SK-MEL-5 (cell line): ENCODE measurements at places on chromosomes 3 and 15. TPM values are rescaled to one million over a fixed set of nuclear protein-coding genes. Genes with fewer than 3 reads are reported as not detected.
A peak's percentile ranks its signal among the peaks of the same experiment; 100 is the strongest.

DNA sequence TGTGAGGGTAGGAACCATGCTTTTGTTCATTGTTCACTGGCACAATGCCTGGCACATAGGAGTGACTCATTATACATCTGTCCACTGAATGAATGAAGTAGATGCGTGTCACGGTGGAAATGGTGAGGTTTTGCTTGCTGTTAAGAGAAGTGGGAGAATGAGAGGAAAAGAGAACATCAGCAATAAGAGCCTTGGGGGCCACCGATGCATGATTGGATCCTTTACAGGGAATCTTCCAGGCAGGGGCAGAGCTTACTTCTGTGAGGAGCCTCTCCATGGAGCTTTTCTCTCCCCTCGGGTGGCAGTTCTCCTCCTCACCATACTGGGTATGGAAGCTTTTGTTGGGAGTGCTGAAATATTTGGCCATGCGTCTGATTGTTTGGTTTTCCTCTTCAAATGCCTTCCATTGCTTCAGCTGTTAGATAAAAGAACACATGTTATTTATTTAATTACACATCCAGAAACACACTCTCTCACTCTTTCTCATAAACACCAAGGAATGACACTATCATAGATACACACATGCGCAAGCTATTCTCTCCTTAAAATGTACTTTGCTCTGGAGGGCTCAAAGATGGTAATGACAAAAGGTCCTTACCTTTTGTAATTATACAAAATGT lies 78.9 kb upstream of the GSK3B start:
- DNase-seq, result no peak

DLEC1 gene
- total RNA-seq, result not detected in 2 replicates

- DNase-seq, result no peak
Observed at GRCh38 chr3:108669208-108669607, 79.7 kb downstream of the DZIP3 start.

DCLK3 gene
- total RNA-seq, result not detected in 2 replicates

SLC28A2 gene
- total RNA-seq, result not detected in 2 replicates

GRCh38 chr3:178967177-178967532 lies 104.5 kb downstream of the ZMAT3 start:
- DNase-seq, result no peak

- no peak for DNase-seq
Observed at GRCh38 chr3:94183551-94183950, 120.7 kb downstream of the NSUN3 start.

GRCh38 chr15:53536479-53537120 lies 222.9 kb downstream of the WDR72 start:
- DNase-seq, result peak; percentile 74

- DNase-seq, result no peak
Observed at GRCh38 chr3:173660645-173661299, 263.2 kb downstream of the NLGN1 start.

DHFR2 gene
- 7.6 and 8.7 TPM in 2 replicates for total RNA-seq

FBXO40 gene
- total RNA-seq, result 0.05 and 0.08 TPM in 2 replicates

DNA sequence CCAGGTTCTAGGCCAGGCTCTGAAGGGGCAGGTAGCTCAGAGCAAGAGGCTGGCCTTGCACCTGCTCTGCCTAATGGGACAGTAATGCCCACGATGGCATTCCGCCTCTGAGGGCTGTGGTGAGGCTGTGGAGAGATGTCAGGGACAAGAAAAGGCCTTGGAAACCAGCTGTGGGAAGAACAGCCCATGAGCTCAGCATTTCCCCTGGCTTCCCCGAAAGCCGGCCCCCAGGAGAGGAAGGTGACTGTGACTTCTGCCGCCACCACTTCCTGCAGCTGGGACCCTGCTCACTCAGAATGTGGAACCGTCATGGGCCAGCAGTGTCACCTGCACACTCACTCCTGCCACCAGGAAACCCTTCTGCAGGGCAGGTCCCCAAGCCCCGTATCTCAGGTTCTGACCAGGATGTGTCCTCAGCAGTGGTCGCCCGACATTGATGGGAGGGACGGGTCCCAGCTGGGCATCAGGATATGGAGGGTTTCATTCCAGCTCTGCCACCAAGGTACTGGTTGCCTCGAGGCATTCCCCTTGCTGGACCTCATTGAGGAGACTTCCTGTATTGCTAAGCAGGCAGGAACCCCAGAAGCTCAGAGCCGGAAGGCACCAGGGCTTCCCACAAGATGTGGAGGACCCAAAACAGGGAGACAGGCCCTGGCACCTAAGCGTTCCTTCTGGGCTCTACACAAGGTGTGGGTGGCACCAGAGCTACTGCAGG lies 30.7 kb downstream of the SEMA7A start:
- no peak for DNase-seq

TM4SF1 gene
- total RNA-seq, result 60.2 and 65.0 TPM in 2 replicates

TIGIT gene
- total RNA-seq, result not detected in 2 replicates

SCN11A gene
- total RNA-seq, result not detected in 2 replicates

DNA sequence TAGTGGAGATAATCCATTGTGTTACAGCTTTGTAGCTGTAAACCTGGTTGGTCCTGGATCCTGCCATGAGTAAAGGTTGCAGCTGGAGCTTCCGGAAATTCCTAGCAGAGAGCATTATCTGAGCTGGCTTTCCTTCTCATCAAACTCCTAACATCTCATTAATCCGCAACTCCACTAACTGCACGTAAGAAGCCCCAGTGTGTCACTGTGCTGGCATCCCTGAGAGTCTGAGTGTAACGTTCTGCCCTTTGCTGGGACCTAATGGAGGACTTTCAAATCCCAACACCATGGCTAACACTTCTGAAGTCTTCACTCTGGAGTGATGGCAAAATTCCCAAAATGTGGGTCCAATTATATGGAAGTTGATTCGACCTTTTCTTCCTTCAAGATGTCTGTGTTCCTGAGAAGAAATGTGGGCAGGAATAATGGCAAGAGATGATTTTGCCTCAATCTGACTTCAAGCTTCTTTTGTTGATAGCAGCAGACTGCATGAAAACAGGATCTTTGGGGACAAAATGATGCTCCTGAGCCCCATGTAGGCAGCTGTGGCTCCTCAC lies 9.6 kb upstream of the TRPM1 start:
- no peak for DNase-seq

- no peak for DNase-seq
Observed at GRCh38 chr3:194189243-194189791, 53.4 kb downstream of the HES1 start.

PDZRN3 gene
- total RNA-seq, result 4.0 and 5.2 TPM in 2 replicates

ZNF80 gene
- 0.11 TPM in 1 of 2 replicates, not detected in the other for total RNA-seq

PLXND1 gene
- total RNA-seq, result 17.6 and 21.8 TPM in 2 replicates

DNA sequence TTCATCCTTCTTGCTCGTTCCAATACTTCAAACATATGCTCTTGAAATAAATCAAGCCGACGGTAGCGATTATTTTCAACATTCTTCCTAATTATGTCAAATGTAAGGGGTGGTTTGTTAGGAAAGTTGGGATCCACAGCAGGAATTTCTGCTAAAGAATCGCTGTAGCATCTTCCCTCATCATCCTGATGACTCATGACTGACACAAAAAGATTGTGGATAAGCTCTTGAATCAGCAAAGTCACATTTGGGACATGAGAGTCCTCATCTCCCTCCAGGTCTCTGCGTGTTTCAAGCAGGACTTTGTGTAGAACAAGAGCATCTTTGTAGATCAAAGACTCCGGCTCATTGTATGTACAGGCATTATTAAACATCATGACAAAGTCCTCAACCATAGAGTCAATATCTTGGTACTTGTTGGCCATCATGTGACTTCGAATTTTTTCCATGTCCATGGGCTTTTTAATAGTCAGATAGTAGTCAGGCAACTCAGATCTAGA lies 73.0 kb downstream of the UQCC5 start:
- DNase-seq, result peak; percentile 64

DNA sequence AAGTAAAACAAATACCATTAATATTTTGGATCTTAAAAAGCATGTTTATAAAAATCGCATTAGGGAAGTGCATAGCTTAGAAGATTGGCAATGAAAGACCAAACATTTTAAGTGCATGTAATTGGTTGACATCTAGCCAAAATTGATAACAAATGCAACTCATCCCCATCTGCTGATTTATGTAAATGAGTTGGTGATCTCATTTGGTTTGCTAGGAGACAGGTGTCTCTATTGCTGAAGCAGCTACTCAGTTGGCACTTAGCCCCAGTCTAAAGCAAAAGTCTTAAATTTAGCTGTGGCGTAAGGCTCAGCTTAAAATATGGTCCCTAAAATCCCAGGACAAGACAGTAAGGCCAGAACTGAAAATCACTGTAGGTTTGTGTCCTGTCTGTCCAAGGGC lies 113.5 kb upstream of the CHL1 start:
- no peak for DNase-seq

DNA sequence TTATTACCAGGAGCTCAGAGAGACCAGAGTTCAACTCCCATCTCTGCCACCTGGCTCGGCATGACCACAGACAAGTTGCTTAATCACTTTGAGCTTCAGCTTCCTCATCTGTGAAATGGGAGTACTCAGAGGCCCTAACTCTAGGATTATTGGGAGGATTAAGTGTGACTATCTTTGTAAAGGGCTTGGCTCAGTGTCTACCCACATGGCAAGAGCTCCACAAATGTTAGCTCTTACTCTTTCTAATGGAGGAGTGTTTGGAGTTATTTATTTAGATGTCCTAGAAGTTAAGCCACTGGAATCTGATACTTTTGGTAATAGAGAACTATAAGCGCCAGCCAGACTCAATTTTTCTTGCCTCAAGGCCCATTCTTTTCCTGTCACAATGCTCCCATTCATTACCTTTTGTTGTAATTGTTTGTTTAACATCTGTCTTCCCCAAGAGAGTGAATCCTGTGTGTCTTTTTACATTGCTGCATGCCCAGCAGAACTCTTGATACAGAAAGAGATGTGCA lies 12.3 kb upstream of the LMCD1 start:
- peak; percentile 85 for DNase-seq

C2CD4A gene
- total RNA-seq, result not detected in 2 replicates

DNA sequence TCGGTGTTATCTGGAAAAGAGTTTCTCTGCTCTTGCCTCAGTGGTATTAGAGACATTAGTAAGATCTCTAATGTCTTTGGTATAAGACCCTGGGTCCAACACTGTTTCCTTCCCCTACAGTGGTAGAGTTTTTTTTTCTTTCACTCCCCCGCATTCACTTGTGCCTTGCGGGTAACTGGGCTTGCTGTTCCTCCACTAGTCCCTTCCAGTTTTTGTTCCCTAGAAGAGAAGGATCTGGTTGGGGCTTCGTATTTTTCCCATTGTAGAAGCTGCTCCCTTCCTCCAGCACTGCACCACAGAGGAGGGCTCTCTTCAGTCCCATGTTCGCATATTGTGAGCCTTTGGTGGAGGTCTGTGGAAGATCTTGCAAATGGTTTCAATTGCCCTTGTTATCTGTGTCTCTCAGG lies 13.7 kb downstream of the CTDSPL2 start:
- DNase-seq, result no peak

GRCh38 chr15:41975669-41976068 lies 3.3 kb upstream of the EHD4 start:
- no peak for DNase-seq

GRCh38 chr3:45592830-45593707 lies 1.5 kb upstream of the LIMD1 start:
- peak; percentile 89 for DNase-seq

GRCh38 chr15:99956820-99957641 lies 223.8 kb upstream of the LYSMD4 start:
- no peak for DNase-seq

DNA sequence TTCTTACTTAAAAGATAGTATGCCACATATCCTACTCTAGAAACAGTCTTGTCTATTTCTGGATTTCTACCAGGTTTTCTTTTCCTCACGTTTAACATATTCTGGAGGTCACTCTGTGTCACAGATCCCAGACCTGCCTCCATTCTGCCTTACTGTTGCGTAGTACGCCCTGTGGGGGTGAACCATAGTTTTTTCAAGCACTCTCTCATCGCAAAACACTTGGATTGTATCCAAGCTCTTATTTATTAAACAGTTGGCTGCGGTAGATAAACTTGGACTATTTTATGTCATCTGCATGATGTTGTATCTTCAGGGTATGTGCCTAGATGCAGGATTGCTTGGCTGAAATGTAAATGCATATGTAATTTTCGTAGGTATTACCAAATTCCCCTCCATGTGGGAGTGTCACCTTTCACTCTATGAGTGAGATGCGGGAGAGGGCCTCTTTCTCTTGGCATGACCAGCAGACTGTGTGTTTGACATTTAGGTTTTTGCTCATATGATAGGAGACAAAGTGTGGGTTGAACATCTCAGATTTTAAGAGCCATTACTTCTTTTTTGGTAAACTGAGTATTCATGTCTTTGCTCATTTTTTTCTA lies 55.8 kb downstream of the ABTB1 start:
- no peak for DNase-seq
